ENCODE measurements at places on chromosomes 4 and X. TPM values are rescaled to one million over a fixed set of nuclear protein-coding genes. Genes with fewer than 3 reads are reported as not detected.

The TBC1D8B gene
- polyA plus RNA-seq: 5.0 TPM

The TCEAL4 gene
- 190 TPM for polyA plus RNA-seq

The ANXA3 gene
- polyA plus RNA-seq: 52.1 TPM

The NAP1L2 gene
- polyA plus RNA-seq: 3.8 TPM

The ADAD1 gene
- polyA plus RNA-seq: not detected

The RAB9B gene
- polyA plus RNA-seq: 2.4 TPM

The GPM6B gene
- 18.9 TPM for polyA plus RNA-seq

The MTHFD2L gene
- 22.0 TPM for polyA plus RNA-seq

The FAM114A1 gene
- polyA plus RNA-seq: 33.8 TPM

The KCTD8 gene
- polyA plus RNA-seq: 5.4 TPM

The GAR1 gene
- polyA plus RNA-seq: 42.8 TPM

The P2RY8 gene
- polyA plus RNA-seq: 1.7 TPM

The DCAF12L1 gene
- 7.2 TPM for polyA plus RNA-seq

The ABCD1 gene
- polyA plus RNA-seq: 9.8 TPM

The F8A3 gene
- polyA plus RNA-seq: 8.0 TPM

The F8A1 gene
- 20.5 TPM for polyA plus RNA-seq

The MTNR1A gene
- polyA plus RNA-seq: 1.9 TPM

The MAGEA1 gene
- polyA plus RNA-seq: not detected

The KLF3 gene
- polyA plus RNA-seq: 55.6 TPM

The PGK1 gene
- 388 TPM for polyA plus RNA-seq

The CT45A5 gene
- polyA plus RNA-seq: not detected

The HELT gene
- not detected for polyA plus RNA-seq

The ADRA2C gene
- 9.2 TPM for polyA plus RNA-seq

The OCIAD2 gene
- 198 TPM for polyA plus RNA-seq

The RBMXL3 gene
- polyA plus RNA-seq: not detected

The ASIC5 gene
- polyA plus RNA-seq: 0.07 TPM

The EPGN gene
- polyA plus RNA-seq: 0.86 TPM

The UBA6 gene
- polyA plus RNA-seq: 61.5 TPM

The HSPA4L gene
- 10.9 TPM for polyA plus RNA-seq

All from renal cortex interstitium (tissue), 15 donors.